ENCODE measurements at places on chromosomes 3 and 15.

DNA sequence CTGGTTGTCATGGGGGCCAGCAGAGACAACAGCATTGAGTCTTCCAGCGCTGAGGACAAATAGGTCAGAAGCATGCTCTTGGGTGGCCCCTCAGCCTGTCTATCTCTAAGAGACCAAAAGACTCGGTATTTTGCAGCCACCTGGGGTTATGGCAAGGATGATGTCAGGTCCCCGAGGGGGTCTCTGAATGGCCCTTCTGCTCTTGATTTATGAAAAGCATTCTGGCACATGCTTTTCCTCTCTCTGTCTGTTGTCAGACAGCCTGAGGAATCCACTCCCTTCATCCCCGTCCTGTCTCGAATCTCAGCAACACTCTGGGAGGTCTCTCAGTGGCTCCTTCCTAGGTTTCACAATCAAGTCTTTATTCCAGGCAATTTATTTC lies 156.6 kb upstream of the RGMA start:
- no peak for DNase-seq

DNA sequence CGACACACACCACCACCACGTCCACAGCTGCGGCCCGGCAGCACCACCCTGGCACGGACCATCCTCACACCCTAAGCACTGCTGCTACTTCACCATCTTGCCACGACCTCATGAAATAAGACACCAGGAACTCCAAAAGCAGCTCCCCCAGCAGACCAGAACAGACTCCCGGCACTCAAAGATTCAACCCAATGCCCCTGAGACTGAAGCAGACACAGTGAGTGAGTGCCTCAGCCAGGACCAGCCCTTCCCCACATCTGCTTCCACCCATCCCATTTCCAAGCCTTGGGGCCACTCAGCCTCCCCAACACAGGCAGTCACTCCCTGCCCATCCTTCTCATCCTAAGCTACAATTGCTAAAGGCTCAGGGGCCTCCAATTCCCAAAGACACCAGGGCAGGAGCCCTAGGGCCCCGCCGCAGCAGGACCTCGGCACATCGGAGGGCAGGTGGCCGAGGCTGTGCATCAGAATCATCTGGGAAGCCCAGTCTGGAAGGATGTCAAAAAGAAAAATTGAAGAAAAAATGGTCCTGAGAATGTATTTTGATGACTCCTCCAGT lies 18.4 kb upstream of the OCA2 start:
- DNase-seq, result no peak

GRCh38 chr15:59344311-59344710 lies 28.4 kb downstream of the MYO1E start:
- DNase-seq, result no peak

- DNase-seq, result no peak
Measured at GRCh38 chr3:131491084-131491483, 11.7 kb downstream of the MRPL3 start.

DNA sequence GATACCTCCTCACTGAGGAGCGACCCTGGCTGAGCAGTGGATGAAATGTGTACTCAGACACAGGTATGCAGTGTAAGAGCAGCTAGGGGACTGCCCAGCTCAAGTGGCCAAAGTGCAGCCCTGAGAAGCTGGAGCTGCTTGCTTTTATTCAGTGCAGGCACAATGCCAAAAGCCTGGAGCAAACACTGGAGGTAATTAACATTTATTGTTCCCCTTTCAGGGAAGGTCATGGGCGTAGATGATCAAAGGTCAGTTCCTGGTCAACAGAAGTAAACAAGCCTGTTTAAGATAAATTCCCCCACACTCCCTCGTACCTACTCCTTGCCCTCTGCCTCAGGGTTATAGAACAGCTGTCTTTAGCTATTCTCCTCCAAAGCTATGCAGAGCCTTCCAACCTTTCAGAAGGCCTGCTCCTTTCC lies 17.5 kb downstream of the PLA2G4F start:
- no peak for DNase-seq

DNA sequence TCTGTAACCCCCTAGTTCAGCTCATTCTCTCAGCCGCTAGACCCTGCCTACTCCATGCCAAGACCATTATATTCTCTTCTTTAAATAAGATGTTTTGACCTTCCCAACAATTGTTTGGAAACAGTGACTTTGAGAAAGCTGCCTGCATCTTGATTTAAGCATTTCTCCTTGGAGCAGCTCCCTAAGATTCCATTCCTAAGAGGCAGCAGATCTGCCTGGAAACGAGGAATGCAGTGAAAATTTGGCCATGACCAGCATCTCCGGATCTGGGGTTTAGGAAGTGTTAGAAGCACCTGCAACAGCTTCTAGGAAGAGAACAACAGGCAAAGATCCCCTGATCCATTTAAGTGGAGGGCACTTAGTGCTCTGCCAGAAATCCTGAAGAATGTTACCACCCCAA lies 235.7 kb downstream of the NTRK3 start:
- no peak for DNase-seq

DNA sequence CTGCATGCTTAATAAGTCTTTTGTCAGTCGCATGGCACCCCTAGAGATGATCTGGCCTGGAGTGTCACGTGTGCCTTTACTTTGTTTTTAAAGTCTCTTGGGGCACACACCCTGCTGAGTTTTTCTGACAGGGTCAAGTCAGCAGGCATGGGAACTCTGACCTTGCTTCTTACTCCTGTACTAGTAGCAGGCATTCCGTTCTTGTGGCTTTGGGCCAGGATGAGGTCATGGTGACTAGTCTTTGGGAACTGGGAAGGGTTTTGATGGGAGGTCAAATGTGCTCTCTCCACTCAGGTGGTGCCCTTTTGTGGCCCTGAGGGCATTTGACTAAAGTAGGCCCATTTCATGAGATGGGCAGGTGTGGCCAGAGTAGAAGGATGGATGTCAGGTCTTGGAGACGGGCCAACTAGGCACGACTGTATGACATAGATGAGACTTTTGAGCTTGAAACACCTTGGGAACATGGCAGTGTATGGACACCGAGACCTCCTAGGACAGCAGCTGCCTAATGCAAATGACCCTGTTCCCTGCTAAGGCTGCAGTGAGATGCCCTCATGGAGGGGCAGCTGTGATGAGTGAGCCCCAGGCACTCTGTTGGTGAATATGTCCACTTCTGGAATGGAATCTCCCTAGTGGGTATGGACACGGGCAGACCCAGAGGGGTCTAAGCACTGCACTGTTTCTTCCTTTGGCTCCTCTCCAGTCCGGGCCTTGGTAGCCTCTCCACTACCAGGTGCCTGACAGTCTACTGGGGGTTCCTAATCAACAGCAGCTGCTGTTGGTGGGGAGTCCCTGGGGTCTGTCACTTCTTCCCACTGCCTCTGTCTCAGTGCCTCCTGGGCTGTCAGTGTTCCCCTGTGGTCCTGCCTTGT lies 16.4 kb downstream of the SRPRB start:
- DNase-seq, result no peak

GRCh38 chr3:185488465-185488864 lies 10.4 kb downstream of the TMEM41A start:
- DNase-seq, result no peak

All from activated CD8-positive, alpha-beta memory T cell treated with anti-CD3 and anti-CD28 coated beads for 48 hours (primary cell).